ENCODE measurements at places on chromosomes 4 and X. TPM values are rescaled to one million over a fixed set of nuclear protein-coding genes. Genes with fewer than 3 reads are reported as not detected.

KLHL15 gene
- total RNA-seq = 10.1 TPM

NUDT10 gene
- total RNA-seq = 1.2 TPM

GPR78 gene
- total RNA-seq = not detected

PTCHD1 gene
- total RNA-seq = not detected

DNA sequence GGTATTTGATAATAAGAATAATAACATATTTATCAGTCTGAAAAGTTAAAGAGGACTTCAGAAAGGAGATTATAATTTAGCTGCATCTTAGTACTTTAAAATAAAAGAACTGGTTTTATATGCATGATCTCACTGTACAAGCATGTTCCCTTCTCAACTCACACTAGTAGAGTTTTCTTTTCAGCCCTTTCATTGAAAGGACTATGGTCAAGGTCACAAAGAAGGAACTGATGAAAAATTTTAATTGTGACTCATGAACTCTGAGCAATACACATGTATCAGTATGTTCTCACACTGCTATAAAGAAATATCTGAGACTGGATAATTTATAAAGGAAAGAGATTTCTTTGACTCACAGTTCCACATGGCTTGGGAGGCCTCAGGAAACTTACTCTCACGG lies 73.7 kb upstream of the NDST4 start:
- H3K27ac ChIP-seq = no peak overlapping the region
- H3K4me1 ChIP-seq = no peaks in the 10 kb centered on the region
- DNase-seq = no peak
- H3K4me3 ChIP-seq = no peak overlapping the region
- no peaks in the 10 kb centered on the region for H3K27me3 ChIP-seq
- no peaks in the 10 kb centered on the region for H3K36me3 ChIP-seq

DNA sequence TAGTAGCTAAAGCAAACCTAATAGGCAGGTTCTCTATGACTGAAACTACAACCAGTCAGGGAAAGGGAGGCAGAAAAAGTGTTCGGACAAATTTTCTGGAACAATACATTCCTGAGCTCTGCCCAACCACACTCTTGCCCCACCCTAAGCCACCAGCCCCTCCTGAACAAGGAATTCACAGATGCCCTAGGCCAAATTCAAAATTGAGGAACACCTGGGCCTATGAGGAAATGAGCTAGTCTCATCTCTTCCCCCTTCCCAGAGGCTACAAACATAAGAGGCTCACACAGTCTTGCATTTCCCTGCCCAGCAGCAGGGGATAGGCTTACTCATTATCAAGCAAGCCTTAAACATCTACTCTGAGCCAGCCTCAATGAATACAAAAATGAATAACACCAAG lies 284.7 kb downstream of the ZNF674 start:
- no peaks in the 10 kb centered on the region for H3K36me3 ChIP-seq
- no peaks in the 10 kb centered on the region for H3K4me1 ChIP-seq
- H3K27ac ChIP-seq = no peak overlapping the region
- H3K4me3 ChIP-seq = no peak overlapping the region

DNA sequence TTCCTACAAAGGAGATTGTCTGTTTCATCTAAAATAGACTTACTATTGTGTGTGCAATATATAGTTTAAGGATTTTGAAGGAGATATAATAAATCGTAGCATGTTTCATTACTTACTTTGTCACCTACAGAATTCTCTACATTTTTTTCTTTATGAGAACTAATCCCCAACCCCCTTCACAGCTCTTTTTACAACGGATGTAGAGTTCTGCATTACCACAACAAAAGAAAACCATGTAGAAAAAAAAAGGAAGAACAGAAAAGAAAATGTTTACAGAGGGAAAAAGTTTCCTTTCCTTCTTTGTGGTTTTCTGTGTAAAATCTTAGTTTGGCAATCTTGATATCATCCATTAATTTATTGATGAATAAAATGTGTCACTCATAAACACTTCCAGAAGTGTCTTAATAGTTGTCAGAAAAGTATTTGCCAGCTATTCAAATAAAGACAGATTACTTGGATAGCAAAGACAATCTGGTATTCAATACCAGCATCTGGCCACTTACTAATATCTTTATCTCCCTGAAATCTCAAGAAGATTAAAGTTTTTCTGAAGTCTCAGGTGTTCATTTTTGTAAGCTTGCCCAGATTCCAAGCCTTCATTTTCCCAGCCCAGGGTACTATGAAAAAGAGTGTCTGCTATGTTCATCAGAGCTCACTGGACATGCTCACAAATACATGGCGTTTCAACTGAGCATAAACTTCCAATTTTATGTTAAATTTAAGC lies 806.8 kb downstream of the PCDH19 start:
- no peaks in the 10 kb centered on the region for H3K36me3 ChIP-seq
- no peak for DNase-seq
- no peaks in the 10 kb centered on the region for H3K4me1 ChIP-seq
- no peaks in the 10 kb centered on the region for H3K27me3 ChIP-seq
- no peak overlapping the region for H3K4me3 ChIP-seq
- no peak overlapping the region for H3K27ac ChIP-seq

DNA sequence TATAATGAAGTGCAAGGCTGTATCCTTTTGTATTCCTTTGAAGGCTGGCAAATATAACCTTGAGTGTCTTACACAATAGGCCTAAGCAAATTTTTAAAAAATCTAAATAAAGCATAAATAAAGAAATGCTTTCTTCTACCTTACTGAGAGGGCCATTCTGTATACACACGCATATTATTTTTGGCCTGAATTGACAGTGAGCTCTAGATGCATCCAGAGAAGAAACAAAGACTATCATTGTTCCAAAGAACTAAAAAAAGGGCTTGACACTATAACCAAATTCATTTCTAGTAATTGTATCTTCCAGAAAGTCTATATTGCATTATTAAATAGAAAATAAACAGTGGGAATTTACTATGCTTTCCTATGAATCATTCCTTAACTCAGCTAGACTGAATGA lies 100.2 kb downstream of the MAGEB17 start:
- no peaks in the 10 kb centered on the region for H3K4me1 ChIP-seq
- no peak for DNase-seq
- H3K27ac ChIP-seq = no peak overlapping the region
- H3K36me3 ChIP-seq = no peaks in the 10 kb centered on the region

DNA sequence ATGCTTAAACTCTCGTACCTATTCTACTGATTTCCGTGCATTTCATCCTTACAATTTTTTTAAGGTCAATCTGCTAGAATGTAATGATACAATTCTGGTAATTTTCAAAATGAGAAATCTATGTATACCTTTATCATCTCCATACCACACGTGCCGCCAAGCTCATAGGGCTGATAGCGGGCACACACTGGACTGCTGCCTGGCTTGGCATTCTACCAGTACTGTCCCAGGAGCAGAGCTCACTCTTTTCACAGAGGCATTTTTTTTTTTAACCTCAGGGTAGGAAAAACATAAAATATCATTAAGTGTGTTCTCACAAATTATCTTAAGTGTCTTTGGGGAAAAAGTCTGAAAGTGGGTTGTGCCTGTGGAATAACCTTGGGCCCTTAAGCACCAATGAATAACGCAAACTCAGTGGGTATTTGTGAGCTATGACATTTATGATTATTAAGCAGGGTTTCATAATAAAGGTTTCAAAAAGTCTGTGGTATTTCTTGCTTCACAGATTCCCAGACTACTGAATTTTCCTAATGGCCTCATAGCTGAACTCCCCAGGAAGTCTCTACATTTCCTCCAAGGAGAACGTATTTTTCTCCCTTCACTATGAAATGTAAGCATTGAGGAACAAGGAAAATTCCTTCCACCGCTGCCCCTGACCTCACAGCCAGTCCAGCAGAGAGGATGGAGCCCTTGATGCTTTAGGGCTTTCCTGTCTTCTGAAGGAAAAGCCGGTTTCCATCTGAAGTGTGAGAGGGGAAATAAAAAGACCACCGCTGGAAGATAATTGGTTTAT lies 125.2 kb downstream of the ELOVL6 start:
- peaks cover 9% of the 10 kb centered on the region for H3K36me3 ChIP-seq
- H3K4me1 ChIP-seq = peaks cover 3% of the 10 kb centered on the region
- no peak for DNase-seq
- no peaks in the 10 kb centered on the region for H3K27me3 ChIP-seq
- H3K4me3 ChIP-seq = no peak overlapping the region

- H3K27ac ChIP-seq = no peak overlapping the region
- no peak for DNase-seq
- no peaks in the 10 kb centered on the region for H3K36me3 ChIP-seq
- no peaks in the 10 kb centered on the region for H3K4me1 ChIP-seq
- H3K27me3 ChIP-seq = no peaks in the 10 kb centered on the region
These were observed 36.2 kb upstream of the UGDH start for GRCh38 chr4:39563346-39563847.

Measured in activated CD8-positive, alpha-beta T cell treated with anti-CD3 and anti-CD28 coated beads, Interleukin-2, amount 10 ng/mL, durations not matched to agents 7 days and 5 days (primary cell).